Activated CD8-positive, alpha-beta T cell treated with anti-CD3 and anti-CD28 coated beads for 36 hours (primary cell): ENCODE measurements at places on chromosomes 4 and X.

- no peak for DNase-seq
Observed at GRCh38 chr4:107432451-107432850, 287.6 kb downstream of the PAPSS1 start.

GRCh38 chr4:5662555-5662954 lies 45.8 kb downstream of the EVC2 start:
- DNase-seq: no peak

DNA sequence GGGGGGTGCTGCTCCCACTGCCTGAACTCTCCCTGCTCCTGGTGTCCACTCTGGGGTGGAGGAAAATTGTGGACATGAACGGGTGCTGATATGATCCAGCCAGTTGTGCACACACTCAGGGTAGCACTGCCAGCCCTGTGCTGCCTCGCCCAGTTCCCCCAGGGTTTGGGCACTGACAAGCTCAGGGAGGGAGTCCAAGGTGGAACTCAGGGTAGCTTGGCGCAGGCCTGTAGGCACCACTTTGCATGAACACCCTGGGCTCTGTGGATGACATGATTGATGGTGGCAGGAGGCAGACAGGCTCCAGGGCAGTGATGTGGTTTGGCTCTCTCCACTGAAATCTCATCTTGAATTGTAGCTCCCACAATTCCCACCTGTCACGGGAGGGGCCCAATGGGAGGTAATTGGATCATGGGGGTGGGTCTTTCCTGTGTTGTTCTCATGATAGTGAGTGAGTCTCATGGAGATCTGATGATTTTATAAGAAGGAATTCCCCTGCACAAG lies 572.0 kb upstream of the PABPC4L start:
- no peak for DNase-seq

DNA sequence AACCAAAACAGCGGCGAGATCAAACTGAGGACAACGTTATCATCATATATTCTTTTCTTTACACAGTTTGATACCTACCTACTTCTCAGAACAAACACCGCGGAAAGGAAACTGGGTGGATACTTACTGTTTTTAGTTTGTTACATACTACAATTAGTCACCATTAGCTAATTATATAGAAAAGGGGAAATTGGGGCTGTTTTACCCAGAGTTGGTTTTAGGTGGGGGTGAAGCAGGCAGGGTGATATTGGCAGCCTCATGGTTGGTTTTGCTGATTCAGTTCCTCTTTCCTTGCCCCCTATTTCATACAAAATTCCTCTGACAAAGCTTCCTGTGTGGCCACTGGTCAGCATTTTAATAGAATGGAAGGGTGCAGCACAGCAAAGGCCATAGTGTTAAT lies 77.8 kb downstream of the SORBS2 start:
- DNase-seq: no peak

DNA sequence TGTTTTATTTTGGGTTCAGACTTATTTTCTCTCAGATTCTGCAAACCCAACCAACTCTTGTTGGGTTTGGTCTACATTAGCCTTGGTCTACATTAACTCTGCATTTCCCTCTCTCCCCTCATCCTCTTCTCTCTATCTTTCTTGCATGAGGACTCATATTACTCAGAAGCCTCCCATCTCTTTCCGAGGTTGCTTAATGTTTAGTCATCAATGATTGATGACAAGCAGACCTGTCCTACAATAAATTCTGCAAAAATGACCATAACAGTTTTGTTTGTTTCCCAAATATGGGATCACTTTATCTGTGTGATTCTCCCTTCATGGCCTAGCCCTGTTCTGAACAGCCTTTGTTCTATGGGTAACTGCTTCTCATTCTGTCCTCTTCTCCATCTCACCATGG lies 75.2 kb downstream of the GABRB1 start:
- DNase-seq: no peak

DNA sequence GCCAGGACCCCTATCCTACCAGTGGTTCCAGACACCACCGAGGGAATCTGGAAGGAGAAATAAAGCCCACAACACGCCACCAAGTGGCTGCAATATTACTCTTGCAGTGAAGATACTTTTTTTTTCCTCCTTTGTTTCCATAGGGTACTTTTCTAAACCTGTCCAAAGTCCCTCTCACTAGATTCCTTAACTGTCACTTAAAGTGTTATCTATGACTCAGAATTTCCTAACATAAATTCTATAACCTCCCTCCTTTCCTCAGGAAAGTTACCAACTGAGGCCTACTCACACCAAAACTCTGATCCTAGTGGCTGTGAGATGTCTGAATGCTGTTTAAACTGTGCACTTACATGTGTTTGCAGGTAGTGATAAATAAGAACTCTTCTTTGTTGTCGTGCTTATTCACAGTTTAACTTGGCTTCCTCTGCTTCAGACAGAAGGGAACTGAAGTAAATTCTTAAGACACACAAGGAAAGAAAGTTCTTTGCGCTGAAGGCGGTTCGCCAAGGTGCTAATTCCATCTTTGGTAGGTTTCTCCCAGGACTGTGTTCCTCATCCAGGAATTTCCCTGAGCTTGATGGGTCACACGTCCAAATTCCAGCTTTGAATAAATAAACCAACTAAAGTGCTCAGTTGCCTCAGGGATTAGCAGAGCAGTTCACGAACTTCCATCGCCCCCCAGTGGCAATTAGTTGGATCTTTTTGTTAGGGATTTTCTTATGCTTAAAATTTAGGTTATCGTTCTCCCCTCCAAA lies 10.7 kb upstream of the HCCS start:
- DNase-seq: no peak

- no peak for DNase-seq
Observed at GRCh38 chr4:2248821-2249261, 6.9 kb upstream of the HAUS3 start.

GRCh38 chr4:56861360-56861759 lies 39.9 kb upstream of the SPINK2 start:
- no peak for DNase-seq

GRCh38 chrX:47482065-47482511 lies 934 bp downstream of the ZNF41 start:
- peak; percentile 12 for DNase-seq

- DNase-seq: no peak
Observed at GRCh38 chr4:156414406-156414805, 460.7 kb upstream of the CTSO start.

GRCh38 chrX:54484666-54485065 lies 11.4 kb downstream of the FGD1 start:
- no peak for DNase-seq

DNA sequence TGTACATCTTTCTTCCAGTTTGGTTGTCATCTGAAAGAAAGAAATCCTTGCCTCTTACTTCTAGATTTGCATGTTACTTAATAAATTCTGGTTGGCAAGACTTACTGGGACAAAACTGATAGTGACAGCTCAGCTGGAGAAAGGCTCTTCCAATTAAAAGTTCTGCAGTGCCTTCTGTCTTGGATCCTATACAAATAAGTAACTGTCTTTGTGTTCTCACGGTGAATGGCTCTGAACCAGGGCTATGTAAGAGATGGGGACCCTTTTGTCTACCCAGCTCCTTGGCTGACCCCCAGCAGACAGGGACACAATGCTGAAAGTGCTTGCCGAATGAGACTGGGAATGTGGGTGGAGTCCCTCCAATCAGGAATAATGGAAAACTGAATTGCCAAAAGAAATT lies 89.5 kb downstream of the AASDH start:
- no peak for DNase-seq

DNA sequence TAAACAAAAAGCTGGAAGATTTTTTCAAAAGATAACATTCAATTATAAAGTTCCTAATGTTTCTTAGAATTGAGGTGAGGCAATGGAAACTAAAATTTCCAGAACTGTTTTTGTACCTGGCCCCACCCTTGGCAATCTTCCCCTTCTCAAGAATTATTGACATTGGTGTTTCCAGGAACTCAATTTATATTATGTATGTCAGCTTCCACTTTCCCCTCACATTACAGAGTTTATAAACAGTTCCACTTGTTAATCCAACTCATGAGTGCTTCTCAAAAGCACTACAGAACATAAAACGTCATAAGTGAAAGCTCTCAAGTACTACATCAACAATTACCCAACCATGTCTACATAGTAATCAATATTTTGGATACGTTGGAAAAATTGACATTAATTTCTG lies 107.4 kb downstream of the FAM13A start:
- DNase-seq: no peak

DNA sequence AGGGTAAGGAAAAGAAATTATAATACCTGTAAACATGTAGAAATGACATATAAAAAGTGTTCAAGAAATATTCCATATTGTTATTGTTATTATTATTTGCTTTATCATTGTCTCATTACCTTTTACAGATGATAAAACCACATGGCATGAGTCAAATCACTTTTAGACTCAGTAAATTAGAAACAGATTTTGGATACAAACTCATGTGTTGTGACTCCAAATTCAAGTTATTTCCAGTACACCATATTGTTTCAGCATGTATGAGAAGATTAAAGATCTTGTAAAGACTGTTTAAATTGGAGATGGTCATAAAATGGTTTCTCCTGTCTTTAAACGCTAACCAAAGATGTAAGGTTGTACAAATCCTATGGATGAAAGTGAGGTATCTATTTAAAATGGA lies 18.1 kb downstream of the PPP1R2C start:
- no peak for DNase-seq

DNA sequence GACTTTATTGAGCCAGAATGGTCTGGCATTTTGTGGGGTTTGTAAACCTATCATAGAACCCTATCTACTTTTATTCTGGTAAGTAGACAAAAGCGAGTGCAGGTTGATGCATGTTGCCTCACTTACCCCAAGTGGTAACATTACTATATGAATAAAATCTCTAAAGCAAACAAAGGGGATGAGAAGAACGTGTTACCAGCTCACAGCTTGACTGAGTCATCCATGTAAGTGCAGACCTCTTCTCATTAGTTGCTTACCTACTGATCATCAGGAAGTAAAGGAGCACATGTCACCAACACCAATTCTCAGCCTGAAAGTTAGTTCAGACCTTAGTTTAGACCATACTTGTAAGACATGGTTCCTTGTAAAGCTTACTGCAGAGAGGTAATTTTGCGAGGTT lies 1328.3 kb downstream of the C4orf33 start:
- DNase-seq: no peak

DNA sequence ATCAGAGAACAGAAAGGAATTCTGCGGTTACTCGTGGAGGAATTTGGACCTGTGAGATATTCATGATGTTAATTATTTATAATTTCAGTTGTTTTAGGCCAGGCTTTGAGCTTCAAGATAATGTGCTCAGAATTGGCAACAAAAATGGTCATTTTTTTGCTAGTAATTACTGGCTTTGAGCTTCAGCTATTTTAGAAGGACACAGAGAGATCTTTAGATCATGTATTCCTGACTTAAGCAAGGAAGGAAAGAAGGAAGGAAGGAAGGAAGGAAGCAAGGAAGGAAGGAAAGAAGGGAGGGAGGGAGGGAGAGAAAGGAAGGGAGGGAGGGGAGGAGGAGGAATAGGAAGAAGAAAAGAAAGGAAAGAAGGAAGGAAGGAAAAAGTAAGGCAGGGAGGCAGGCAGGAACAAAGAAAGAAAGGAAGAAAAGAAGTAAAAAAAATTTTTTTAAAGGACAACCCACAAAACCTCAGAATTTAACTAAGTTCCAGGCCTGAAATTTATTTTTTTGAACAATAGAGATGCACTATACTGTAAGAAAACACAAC lies 277.9 kb upstream of the KLF3 start:
- DNase-seq: no peak

GRCh38 chr4:182700362-182701160 lies 216.6 kb downstream of the DCTD start:
- DNase-seq: no peak

DNA sequence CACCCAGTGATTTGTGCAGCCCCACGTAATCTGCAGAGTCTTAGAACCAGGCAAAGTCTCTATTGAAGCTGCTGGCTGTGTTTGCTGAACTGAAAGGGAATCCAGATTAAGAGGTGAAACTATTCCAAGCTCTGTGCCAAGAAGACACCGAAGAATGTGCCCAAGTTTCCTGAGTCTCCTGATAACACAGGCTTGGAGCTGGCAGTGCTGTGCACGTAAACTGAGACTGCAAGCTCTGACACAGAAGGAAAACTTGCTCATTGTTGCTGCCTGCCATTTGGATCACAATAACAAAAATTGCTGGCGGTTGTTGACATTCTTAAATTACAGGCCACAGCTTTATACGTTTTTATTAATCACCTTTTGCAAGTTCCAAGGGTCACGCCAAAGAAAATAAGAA lies 60.2 kb upstream of the VCX3B start:
- DNase-seq: no peak

DNA sequence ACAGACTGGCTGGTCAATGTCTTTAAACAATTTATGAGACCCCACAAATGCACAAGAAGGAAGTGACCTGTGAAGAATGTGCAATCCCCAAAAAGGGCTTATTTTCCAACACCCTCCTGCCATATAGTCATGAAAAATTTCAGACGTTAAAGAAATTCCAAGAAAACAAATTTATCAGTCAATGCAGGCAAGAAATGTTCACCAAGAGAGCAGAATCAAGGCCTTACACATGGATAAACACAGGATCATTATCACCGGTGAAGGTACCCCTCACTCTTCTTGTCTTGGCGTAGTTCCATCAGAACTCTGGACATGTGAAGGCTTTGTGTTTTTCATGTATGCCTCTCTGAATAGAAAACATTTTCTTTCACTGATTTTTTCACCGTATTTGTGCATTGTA lies 186.7 kb upstream of the GALNTL6 start:
- no peak for DNase-seq

DNA sequence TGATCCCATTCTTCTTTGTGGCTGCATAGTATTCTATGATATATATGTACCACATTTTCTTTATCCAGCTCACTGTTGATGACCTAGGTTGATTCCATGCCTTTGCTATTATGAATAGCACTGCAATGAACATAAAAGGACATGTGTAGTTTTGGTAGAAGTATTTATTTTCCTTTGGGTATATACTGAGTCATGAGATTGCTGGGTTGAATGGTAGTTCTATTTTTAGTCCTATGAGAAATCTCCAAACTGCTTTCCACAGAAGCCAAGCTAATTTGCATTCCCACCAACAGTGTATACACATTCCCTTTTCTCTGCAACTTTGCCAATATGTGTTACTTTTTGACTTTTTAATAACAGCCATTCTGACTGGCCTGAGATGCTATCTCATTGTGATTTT lies 278.3 kb downstream of the PCDH18 start:
- no peak for DNase-seq

GRCh38 chr4:103370336-103370735 lies 172.2 kb upstream of the CENPE start:
- no peak for DNase-seq

DNA sequence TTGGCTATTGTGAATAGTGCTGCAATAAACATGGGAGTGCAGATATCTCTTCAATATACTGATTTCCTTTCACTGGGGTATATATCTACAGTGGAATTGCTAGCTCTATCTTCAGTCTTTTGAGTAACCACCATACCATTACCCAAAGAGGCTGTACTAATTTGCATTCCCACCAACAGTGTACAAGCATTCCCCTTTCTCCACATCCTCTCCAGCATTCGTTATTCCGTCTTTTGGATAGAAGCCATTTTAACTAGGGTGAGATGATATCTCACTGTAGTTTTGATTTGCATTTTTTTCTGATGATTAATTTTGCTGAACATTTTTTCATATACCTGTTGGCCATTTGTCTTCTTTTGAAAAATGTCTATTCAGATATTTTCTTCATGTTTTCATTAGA lies 110.3 kb downstream of the PRDM5 start:
- no peak for DNase-seq
